ENCODE measurements at places on chromosomes 1 and 21.

- no peak for DNase-seq
Measured at GRCh38 chr1:200363264-200363933, 46.4 kb downstream of the ZNF281 start.

GRCh38 chr1:201575912-201576311 is 37.0 kb downstream of the NAV1 start:
- no peak for DNase-seq

DNA sequence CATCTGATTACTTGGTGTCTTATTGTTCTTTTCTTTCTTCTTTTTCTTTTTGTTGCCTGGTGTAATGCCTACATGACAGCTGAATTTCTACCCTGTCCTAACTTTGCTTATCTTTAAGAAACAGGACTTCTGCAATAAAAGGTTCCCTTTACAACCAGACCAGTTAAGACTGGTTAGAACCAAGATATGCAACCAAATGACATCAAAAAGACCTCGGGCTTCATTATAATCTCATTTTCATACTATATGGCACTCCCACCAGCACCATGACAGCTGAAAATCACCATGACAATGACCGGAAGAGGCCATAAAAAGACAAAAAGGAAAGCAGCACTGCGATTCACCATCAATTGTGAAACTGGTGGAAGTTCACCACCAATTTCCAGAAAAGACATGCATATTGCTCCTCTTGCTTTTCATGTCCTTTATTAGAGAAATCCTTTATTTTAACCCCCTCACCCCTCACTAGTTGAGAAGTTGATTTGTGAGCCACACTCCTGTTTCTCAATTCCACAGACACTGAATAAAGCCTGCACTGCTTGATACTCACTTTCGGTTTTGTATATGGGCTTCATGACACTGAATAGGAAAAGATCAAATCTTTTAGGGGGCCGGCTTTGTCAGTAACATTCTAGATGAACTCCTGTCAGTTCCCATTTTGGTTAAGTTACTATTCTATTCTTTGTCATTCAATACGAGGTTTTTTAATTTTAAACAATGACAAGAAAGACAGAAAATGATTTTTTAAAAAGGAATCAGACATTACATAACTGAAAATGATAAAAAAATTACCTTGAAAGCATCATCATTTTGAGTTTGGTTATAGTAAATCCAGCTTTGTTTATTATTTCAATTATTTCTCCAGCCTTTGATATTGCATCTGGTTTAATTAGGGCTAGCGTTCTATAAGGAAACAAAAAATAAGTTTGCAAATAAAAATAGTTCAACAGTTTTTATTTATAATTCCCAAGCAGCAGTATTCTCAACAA is 58.1 kb downstream of the NME7 start:
- DNase-seq, result no peak

DNA sequence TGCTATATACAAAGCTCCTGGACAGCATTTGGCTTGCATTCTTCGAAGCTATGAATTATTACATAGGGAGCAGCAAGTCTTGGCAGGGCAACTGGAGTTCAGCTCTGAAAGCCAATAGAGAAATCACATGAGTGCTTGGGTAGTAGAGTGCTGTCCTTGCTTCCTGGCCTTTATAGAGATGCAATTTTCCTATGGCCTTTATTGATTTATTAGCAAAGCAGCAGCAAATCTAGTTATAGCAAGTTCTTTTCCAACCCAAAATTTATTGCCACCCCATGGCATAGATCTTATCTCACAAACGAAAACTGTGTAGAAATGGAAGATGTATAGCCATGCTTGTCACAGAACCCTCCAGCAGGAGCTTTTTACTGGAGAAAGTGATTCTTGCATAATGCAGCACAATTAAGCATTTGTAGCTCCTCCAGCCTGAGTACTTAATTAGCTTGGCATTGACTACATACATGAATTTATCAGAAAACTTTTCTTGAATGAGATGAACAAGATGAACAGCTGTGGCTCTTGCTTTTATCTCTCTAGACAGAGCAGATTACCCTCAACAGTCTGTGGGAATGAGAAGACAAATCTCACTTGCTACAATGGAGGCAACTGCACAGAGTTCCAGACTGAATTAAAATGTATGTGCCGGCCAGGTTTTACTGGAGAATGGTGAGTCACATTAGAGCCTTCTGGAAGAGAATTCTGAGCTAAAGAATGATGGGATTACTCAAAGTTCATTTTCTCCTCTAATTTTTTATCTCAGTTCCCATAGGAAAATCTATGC is 170.1 kb downstream of the CRB1 start:
- DNase-seq, result no peak

DNA sequence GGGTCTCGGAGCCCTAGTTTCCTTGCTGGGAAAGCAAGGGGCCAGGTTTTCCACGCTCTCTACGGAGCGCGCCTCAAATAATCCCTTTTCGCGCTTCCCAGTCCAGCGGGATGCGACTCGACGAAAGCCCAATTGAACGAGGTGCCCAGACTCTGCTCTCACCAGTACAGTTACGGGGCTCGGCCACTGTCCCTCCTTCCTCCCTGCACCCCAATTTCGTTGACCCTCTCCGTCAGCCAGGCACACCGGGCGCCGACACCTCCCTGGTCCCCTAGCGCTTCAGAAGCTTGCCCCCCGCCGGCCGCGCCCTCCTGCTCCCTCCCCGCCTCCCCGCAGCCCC is 389 bp downstream of the SEMA6C start:
- no peak for DNase-seq

DNA sequence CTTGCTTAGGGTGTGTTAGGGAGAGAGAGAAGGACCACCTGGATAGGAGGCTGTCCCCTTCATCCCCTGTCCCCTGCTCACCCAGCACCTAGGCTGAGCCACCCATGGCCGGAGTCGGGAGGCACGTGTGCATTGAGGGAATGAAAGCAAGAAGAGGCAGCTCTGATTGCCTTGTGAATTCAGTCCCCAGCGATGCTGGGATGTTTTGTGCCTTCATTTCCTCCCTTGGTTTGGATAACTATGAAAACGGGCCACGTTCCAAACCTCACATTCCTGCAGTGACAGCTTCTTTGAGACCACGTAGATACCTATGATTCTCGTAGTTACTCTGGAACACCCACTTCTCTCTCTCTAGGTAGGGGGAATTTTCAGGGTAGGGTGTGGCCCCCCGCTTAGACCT is 67.1 kb downstream of the MAN1C1 start:
- DNase-seq, result no peak

- no peak for DNase-seq
Measured at GRCh38 chr1:12714710-12715475, 1.0 kb upstream of the AADACL3 start.

DNA sequence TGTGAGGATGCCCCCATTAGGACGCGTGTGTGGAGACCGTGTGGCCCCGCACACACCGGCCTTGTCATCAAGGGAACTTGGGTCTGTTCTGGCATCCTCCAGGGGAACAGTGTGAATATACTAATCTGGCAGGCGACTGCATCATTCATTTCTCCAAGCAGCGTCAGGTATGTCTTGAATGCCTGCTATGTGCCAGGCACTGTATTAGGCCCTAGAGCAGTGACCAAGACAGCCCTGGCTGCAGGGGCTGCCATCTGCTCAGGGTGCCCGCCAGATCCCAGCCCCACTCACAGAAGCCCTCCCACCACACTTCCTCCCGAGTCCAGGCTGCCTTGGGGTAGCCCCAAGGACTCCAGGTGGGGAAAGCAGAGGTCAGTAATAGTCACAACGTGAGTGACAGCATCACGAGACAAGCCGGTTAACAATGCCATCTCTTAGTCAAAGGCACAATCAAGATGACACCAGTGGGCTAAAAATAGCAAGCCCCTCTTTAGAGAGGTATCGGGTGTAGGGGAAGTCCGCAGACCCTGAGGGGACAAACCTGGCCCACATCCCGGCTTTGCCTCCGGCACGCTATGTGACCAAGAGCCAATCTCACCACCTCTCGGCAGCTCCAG is 7.5 kb upstream of the LAPTM5 start:
- no peak for DNase-seq

DNA sequence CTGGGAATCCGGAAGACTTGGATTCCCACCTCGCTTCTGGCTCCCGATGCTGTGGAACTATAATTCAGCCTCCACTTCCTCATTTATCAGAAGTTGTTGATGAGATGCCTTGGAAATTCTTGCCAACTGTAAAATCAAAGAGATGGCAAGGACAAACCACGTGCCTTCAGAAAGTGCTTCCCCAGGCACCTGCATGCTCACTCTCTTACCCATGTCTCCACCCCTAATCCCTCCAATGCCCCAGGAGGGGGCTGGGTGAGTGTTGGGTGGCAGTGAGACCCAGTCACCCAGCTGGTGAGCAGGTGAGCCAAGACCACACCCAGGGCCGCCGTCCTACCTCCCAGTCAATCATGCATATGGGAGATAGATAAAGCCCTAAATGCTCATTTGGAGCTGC is 160.8 kb downstream of the PSMG1 start:
- no peak for DNase-seq

DNA sequence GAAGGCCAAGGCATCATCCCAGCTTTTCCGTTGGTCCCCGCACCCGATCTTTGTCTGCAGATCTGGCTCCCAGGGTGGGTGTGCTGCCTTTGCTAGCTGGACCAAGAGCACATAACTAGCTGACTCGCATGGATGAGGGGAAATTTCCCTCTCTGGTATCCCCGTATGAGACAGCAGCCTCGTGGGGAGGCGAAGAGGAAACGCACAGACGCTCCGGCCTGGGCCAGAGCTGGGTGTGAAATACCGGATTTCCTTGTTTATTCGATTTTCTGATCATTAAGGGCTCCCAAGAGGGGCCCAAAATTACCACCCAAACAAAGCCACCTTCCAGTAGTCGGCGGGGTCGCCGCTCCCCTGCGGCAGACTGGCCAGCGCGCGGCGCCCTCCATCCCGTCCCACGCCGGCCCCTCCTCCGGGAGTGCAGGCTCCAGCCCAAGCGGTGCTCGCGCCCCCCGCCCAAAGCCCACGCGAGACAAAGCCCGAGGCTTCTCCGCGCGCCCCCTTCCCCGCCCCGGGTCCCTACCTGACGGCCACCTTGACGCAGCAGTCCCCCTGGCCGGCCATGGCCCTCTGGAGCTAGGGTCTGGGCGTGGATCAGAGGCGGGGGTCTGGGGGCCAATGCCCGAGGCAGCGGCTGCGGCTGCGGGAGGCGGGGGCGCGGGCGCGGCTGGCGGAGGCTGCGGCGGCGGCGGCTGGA is 546 bp downstream of the KIF21B start:
- DNase-seq, result no peak

DNA sequence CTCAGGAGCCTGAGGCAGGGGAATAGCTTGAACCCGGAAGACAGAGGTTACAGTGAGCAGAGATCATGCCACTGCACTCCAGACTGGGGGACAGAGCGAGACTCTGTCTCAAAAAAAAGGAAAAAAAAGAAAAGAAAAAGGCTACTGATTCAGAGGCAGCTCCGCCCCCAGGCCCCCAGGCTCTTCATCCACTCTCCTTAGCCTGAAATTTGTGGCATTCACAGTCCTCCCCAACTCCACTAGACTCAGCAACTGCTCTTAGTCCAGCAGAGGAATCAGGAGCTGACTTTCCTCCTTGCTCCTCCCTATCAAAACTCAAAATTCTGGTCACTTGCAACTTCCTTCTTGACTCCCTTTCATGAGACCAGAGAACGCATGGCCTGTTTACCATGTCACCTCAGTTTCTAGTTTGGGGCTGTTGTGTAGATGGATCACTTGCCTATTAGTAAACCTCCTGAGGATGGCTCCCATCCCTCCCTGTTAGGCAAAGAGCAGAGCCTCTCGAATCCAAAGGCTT is 27.1 kb downstream of the PCAT6 start:
- DNase-seq, result no peak

DNA sequence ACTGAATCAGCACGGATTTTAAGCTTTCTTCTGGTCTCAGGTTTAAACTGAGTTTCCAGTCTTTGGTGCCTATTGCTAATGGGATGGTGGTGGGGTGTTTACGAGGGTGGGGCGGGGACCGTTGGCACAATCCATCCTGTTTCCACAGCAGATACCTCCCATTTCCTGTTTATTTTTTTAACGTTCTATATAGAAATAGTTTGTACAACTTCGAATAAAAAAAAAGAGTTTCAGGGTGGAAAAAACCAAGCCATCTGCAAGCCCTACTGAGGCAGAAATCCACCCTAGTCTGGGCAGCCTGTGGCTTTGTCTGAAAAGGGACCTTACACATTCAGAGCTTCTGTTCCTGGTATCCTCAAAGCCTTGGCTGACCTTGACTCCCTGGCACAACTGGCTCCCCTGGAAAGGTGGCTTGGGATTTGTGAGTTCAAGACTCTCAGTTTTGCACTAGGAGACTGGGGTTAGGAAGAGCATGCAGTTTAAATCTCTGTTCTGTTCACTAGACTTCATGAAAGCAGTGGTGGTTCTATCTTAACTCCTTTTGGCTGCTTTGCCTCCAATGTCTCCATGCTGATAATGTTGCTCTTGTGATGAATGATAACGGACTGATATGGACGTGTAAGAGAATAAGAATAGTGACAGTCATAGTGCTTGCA is 46.7 kb downstream of the VANGL2 start:
- DNase-seq, result no peak

GRCh38 chr21:39182016-39182415 is 1.2 kb downstream of the PSMG1 start:
- no peak for DNase-seq

DNA sequence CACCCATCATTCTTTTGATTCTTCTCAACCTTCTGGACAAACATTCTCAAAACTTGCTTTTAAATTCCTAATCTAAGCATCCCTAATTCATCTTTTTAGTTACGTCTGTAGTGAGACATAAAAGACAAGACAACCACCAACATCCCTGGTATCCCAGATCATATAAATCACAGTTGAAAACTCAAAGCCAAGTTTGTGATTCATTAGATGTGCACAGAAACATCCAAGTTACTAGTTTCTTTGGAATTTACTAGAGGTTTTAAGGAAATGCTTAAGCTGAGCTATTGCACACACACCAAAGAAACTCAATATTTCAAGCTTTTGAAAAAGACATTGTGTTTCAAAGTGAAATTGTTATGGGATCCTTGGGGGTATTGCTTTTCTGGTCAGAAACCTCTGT is 47.6 kb downstream of the ATP6V1G3 start:
- no peak for DNase-seq

DNA sequence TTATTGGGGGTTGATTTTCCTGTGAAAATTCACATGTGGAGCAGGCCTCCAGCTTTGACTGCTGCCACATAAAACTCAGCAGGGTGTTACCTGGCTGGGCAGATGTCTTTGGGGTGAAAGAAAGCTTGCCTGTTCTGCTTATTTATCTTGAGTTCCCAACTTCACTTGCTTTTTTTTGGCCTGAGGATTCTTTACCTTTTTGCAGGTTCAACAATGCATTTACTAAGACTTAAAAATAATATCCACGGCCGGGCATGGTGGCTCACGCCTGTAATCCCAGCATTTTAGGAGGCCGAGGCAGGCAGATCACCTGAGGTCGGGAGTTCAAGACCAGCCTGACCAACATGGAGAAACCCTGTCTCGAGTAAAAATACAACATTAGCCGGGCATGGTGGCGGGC is 509.1 kb downstream of the KIF26B start:
- no peak for DNase-seq

All from stimulated activated CD4-positive, alpha-beta T cell treated with anti-CD3 and anti-CD28 coated beads, Interleukin-1b, Interleukin-23, amount 100 ng/mL, for 1 hour (primary cell).